ENCODE measurements at places on chromosomes 11 and 22. TPM values are rescaled to one million over a fixed set of nuclear protein-coding genes. Genes with fewer than 3 reads are reported as not detected.

MUC15 gene
- not detected for total RNA-seq

GRCh38 chr22:31100762-31101525, 6.4 kb downstream of the SELENOM start:
- DNase-seq: no peak

- DNase-seq: no peak
Measured at GRCh38 chr11:6531267-6531752, 34.2 kb downstream of the DNHD1 start.

GRCh38 chr11:22521226-22521625, 104.4 kb downstream of the FANCF start:
- no peak for DNase-seq

NDUFS3 gene
- 56.2 TPM for total RNA-seq

GRCh38 chr22:20238536-20238900, 29.6 kb downstream of the RTN4R start:
- DNase-seq: peak; percentile 62

DNA sequence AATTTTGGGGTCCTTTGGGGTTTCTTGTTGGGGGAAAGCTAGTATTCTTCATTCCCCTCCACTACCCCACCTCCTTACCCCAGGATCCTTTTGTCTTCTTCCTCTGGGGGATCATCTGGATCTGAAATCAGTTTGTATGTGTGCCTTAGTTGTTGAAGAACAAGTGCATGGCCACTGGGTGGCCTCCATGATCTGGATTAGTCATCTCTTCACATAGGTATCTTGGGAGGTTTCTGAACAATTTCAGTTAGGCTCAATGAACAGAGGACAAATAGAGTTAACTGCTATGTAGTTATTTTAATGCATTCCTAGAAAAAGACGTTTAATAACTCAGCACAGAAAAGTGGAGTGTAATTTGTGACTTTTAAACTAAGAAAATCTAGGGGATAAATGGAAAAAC, 7.1 kb upstream of the VWA5A start:
- DNase-seq: peak; percentile 48

GRCh38 chr11:73159297-73159696, 17.2 kb upstream of the FCHSD2 start:
- peak; percentile 45 for DNase-seq

CREB3L1 gene
- 18.4 TPM for total RNA-seq

DNA sequence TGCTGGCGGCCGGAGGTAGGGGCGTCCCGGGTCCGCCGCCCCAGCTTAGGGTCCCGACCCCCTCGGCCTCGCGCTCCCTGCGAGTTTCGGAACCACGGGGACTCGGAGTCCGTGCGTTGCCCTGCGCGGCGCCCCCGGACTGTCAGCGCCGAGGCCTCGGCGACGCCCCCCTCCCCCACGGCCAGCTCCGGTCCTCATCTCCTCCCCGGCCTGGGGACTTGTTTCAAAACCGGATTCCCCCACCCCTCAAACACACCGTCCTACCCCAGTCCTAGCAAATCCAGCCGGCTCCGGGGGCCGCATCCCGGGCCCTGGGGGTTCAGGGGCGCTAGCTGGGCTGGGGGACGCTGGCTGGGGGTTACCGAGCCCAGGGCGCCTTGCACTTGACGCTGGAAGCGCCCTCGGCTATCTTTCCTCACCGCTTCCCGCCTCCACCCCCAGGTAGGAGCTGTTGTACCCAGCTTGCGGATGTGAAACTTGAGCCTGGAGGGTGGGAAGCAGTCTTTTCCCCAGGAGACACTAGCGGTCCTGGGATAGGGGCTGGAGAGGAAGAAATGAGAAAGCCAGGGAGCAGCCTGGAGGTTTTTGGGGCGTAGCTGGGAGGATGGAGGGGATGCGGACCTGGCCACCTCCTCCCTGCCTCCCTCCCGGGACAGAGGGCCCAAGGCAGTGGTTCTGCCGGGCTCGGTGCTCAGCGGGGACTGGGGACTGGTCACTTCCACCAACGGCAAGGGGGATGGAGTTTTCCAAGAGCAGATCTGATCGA, 550 bp downstream of the FBLN1 start:
- peak; percentile 43 for DNase-seq

GRCh38 chr11:46801694-46802470, 44.2 kb downstream of the CKAP5 start:
- DNase-seq: no peak

- DNase-seq: no peak
Measured at GRCh38 chr11:133082453-133082781, 449.9 kb downstream of the OPCML start.

KIRREL3 gene
- not detected for total RNA-seq

DNA sequence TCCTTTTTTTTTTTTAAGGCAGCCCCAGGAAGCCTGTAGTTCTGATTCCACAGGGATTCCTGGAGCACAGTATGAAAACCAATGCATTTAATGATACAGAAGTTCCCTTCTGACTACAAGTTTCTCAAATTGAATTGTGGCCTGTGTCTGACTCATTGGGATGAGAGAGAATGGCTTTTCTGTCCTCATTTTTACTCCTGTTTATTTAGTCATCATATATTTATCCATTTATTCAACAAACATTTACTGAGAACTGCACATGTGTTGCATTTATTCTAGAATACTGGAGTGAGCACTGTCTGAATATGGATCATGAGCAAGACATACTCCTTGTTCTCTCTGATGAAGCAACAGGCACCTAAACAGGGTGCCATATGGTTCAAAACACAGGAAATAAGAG, 231.2 kb downstream of the NTM start:
- DNase-seq: no peak

DNA sequence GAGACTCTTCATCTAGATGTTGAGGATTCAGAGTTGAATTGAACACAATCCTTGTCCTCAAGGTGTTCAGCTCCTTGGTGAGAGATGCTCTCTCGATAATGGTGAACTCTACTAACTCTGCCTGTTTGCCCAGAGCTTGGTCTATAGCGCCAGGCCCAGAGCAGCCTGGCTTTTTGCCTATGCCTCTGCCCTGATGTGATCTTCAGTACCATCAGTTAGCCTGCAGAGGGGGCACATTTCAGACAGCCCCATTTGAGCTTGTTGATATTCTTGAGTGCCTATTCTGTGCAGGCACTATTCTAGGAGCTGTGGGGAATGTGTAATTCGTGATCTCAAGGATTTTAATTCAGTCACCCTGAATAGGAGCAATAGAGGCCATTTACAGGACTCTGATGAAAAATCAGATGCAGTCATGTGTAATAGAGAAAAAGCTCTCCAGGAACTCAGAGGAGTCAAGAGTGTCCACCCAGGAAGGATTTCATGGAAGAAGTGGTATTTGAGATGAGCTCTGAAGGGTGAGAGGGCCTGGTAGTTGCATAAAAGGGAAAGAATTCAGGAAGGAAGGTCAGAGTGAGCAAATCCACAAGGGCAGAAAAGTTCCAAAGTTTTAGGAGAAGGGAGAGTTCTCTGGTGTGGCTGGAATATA, 19.3 kb downstream of the GTPBP1 start:
- peak; percentile 39 for DNase-seq

DNA sequence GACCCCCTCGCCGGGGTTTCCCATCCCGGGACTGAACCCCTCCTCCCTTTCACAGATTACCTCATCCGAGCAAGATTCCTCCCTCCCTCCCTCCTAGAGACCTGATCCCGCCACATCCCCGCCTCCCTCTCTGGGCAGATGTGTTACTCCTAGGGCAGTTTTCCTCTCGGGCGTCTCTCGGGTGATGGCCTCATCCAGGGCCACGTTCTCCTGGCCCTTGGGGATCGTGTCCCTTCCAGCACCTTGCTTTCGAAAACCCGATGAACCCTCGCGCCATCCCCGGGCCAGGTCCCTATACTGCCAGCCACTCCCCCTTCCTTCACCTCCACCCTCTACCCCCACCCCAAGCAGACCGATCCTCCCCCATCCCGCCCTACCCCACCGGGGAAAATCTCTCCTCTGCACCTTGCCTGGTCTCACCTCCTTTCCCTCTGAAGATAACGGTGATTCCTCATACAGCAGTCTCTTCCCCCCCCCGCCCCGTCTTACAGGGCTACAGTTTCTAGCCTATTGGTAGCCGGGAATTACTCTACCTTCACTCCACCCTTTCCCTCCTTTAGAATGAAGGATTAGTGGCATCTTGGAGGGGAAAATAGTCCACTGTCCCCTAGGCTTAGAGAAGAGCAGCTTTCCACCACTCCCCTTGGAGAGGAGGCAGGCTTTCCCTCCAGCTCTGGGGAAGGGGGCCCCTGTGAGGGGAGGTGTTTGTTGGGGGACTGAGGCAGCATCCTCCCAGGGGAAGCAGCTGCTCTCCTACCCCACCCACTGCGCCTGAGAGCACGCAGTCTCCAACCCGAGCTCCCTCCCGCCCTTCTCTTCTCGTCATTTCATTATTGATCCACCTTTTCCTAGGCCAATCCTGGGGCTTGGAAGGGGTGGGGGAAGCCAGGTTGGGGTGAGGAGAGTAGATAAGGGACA, 1.2 kb downstream of the KMT2A start:
- peak; percentile 79 for DNase-seq

DNA sequence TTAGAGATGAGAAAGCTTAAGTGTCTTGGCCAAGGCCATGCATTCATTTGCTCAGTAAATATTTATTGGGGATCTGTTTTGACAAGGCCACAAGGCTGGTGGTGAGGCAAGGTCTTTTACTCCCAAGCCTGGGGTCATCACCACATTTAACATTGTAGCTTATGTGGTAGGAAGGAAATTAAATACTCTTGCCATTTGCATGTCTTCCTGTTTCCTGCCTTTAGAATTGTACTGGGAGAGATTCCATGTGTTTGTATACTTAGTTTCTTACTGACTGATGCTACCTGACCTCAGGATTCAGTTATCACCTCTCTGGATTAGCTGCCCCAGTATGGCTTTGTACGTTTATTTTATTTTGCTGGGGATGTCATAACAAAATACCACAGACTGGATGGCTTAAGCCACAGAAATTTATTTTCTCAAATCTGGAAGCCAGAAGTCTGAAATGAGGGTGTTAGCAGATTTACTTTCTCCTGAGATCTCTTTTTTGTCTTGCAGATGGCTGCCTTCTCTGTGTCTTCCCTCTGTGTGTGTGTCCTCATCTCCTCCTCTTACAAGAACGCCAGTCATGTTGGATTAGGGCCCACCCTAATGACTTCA, 44.8 kb downstream of the SPECC1L start:
- no peak for DNase-seq

DNA sequence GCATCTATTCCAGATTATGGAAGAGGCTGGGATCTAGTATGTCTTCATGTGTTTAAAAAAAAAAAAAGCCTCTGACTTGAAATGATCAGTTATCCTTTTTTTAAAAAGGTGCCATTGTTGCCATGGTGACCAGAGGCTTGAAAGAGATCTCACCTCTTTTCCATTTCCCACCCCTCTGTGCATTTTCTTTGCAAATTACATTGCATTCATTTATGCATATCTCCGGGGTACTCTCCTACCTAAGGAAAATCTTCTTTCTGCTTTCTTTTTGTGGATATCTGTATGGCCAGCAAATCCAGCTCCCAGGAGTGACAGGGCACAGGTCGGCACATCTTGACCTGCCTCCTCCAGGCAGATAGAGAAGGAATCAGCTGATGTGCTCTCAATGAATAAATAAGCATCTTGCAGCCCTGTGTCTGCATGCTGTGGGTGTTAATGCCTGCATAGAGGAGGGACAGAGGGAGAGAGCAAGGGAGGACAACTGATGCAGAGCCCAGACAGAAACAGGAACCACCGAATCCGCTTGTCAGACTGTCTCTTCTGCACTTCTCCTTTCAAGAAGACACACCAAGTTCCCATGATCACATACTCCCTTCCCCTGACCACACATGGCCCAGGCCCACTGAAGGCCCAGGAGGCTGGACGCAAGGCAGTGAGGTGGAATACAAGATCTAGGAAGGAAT, 50.9 kb downstream of the CWC15 start:
- DNase-seq: peak; percentile 63

CD248 gene
- total RNA-seq: 38.6 TPM

TP53I11 gene
- 85.6 TPM for total RNA-seq

DNA sequence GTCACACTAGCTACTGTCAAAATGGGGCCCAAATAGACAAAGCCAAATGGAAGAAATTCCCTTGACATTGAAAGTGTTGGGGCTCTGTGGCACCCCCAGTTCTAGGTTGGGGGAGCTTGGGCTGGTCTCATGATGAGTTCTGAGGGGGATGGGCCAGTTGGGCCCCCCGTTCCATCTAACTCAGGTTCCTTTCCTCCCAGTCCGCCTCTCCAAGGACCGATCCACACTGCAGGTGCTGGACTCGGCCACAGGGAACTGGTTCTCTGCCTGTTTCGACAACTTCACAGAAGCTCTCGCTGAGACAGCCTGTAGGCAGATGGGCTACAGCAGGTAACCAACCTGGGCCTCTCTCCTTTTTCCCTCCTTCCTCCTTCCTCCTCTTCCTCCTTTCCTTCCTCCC, 17.7 kb upstream of the SMIM35 start:
- DNase-seq: peak; percentile 23

- DNase-seq: peak; percentile 88
Measured at GRCh38 chr11:36744375-36745168, 146.5 kb upstream of the RAG2 start.

CHORDC1 gene
- total RNA-seq: 54.2 TPM

GRCh38 chr22:32465661-32466060, 1.4 kb upstream of the BPIFC start:
- no peak for DNase-seq

- DNase-seq: no peak
Measured at GRCh38 chr11:103055221-103055890, 36.6 kb downstream of the DCUN1D5 start.

PLXNB2 gene
- total RNA-seq: 139 TPM

GRCh38 chr22:27996981-27997380, 77.9 kb upstream of the PITPNB start:
- no peak for DNase-seq

OSBP2 gene
- 3.9 TPM for total RNA-seq

DNA sequence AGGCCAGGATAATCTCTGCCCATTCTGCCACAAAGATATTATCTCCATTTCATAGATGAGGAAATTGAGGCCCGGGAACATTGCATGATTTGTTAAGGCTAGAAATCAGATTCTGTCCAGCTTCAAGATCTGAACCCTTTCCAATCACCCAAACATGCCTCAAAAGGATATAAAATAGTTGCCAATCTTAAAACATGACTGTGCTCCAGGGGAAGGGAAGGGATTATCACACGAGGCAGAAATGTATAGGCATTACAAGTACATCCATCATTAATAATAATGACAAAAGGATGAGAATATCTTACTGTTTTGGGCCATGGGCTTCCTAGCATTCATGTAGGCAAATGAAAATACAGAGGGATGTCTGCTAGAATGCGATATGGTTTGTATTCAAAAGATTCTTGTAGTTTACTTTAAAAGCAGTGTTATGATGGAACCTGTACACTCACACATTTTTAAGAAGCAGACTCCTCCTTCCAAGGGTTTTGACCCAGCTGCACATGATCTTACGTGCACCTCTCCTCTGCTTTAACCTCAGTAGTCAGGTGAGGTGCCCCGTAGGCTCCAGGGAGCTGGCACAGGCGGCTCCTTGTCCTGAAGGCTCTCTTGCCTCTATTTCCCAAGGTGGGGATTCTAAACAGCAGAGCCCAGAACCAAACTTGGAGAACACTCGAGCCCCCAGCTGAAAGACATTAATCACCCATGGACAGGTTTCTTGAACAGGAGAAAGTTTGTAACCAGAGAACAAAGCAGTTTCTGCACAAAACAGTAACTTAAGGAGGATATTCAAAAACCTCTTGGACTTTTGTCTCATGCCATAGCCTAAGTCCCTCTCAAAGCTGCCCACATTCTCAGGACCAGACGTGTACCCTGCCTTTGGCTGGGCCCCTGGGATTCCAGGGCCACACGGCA, 36.0 kb downstream of the PARVA start:
- DNase-seq: no peak

- DNase-seq: no peak
Measured at GRCh38 chr22:48045369-48045768, 1282.9 kb downstream of the TBC1D22A start.

GRCh38 chr11:125874556-125875124, 12.8 kb upstream of the HYLS1 start:
- DNase-seq: peak; percentile 59

GRCh38 chr11:46238078-46238966, 39.1 kb upstream of the CREB3L1 start:
- peak; percentile 92 for DNase-seq
